Stimulated activated CD4-positive, alpha-beta T cell treated with anti-CD3 and anti-CD28 coated beads, Interleukin-1b, Interleukin-23, amount 100 ng/mL, for 24 hours (primary cell): ENCODE measurements at places on chromosomes 5 and 9.

DNA sequence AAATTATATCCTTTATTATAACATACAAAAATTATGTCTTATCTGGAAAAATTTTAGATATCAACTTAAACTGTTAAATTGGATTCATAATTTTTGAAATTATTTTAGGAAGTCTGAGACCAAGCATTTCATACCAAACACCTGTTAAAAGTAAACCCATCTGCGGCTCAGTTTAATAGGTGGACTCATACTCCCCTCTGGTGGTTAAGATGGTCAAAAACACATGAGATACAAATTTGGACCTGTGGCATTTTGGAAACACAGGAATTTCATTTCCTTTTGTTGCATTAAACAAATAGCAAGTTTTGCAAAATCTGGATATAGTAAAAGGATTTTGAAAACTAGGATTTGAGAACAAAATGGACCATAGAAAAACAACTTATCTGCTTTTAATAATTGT, 53.7 kb downstream of the RGMB start:
- no peak for DNase-seq

DNA sequence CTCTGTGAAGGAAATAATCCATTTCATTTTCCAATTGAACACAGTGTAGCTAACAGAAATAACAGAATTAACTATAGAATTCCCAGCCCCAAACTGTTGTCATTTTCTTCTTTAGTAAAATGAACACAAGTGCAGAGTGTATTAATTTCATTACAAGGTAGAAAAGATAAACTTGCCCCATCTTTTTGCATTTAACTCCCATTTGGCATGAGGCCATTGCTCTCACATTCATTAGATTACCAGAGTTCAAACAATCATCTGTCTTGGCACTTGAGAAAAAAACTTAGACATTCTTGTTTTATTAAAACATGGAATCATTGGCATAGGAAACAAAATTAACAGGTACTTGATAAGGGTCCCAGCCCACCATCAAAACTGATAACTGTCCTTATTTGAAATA, 821.5 kb upstream of the C9orf72 start:
- no peak for DNase-seq

- DNase-seq: no peak
These were observed 52.1 kb upstream of the RGMB start for GRCh38 chr5:98721231-98721928.

DNA sequence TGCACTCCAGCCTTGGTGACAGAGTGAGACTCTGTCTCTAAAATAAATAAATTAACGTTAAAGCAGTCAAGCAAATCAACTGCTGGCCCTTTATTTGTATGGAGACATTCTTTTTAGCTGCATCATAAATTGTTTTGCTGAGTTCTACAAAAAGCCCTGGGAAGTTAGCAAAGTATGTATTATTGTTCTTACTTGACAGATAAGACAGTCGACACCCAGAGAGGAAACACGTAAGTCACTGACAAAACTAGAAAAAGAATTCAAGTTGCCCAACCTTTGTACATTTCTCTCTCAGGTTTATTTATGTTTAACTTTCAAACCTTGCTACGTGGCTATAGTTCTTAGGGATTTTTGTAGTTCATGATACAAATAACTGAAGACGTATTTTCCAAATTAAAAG, 40.4 kb upstream of the MACIR start:
- no peak for DNase-seq

GRCh38 chr5:135151256-135151655, 117.2 kb upstream of the PITX1 start:
- DNase-seq: no peak

- DNase-seq: no peak
These were observed 60.8 kb downstream of the MAPKAP1 start for GRCh38 chr9:125646217-125646616.

DNA sequence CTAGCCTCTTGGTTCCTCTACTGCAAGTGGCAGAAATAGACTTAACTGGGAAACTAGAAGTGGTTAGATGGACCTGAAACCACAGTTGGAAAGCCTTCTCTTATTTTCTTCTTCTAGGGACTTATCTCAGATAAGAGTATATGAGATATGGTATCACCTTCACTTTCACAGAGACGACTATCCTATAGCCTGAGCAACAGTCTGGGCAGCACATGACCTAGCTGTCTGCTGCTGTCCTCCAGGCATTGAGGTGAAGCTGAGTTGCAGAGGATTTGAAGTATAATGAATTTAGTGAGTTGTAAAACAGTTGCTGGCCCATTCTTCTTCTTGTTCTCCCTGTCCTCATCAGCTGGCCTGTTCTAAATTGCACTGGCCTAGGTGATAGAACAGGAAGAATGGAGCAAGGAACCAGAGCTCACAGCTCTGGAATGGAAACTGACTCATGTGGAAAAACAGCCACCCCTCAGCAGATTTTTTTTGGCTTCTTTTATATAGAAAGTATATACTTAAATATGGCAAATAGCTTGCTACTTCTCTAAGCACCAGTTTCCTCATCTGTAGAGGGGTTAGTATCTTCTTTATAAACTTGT, 27.8 kb downstream of the RECK start:
- no peak for DNase-seq

- no peak for DNase-seq
These were observed 2.3 kb downstream of the SMIM33 start for GRCh38 chr5:139473105-139473504.

GRCh38 chr5:55609413-55609812, 74.6 kb upstream of the PLPP1 start:
- no peak for DNase-seq

DNA sequence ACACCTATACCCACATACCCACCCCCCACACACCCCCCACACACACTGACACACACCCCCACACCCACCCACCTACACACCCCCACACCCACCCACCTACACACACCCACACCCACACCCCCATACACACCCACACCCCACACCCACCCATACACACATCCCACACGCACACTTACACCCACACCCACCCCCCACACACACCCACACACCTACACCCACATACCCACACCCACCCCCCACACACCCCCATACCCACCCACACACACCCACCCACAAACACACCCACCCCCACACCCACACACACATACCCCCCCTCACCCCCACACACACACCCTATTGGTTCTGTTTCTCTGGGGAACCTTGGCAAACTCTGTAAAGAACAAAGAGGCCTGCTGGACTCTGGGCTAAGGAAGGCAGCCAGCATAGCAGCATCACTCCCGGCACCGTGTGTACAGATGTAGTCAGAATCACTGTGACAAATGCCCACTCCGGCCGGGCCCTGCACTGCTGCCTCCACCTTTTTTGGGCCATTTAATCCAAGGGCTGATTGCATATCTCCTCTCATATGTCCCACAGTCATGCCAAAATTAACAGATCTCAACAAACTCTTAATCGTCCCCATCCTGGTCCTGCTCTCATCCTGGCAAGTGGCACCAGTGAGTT, 42.3 kb downstream of the COL23A1 start:
- no peak for DNase-seq

- no peak for DNase-seq
These were observed 97.9 kb downstream of the CRB2 start for GRCh38 chr9:123453831-123454321.
